ENCODE measurements at places on chromosomes 5 and 9.

- DNase-seq, result no peak
Measured at GRCh38 chr5:133708331-133708850, 96.0 kb upstream of the FSTL4 start.

DNA sequence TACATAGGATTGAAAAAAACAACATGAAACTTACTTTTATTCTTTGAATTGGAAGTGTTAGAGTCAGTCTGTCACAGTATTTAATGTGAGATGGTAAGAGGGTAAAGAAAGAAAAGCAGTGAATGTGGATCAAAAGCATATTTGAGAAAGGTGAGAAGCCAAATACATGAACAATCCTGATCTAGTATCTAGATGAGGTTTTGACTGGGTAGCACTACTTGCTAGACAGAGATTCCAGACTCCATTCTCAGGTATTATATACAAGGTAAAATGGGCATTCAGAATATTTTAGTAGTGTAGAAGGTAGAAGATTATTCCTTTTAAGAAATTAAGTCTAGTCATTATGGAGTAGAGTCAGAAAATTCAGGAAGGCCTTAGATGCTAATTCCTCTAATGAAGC is 62.2 kb downstream of the SLC38A9 start:
- DNase-seq, result no peak

DNA sequence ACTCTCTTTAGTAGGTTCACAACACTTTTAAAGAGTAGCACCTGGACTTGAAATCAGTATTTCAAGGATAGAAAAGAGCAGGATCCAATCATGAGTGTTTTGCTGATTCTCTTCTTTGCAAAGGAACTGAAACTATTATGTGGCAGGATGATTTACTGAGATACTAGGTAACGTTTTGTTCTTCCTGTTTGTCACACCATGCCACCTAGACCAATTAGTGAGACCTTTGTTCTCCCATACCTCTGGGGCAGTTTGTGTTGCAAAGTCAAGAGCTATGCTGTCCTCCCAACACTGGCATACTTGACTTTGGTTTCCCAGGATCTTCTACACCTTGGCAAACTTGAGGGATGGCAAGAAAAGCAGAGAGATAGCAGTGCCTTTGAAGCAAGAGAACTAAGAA is 43.4 kb downstream of the PPP1R2B start:
- no peak for DNase-seq

- DNase-seq, result no peak
Measured at GRCh38 chr9:4553951-4554381, 63.7 kb downstream of the SLC1A1 start.
